T follicular helper cell (primary cell): ENCODE measurements at places on chromosomes 3 and 15.

DNA sequence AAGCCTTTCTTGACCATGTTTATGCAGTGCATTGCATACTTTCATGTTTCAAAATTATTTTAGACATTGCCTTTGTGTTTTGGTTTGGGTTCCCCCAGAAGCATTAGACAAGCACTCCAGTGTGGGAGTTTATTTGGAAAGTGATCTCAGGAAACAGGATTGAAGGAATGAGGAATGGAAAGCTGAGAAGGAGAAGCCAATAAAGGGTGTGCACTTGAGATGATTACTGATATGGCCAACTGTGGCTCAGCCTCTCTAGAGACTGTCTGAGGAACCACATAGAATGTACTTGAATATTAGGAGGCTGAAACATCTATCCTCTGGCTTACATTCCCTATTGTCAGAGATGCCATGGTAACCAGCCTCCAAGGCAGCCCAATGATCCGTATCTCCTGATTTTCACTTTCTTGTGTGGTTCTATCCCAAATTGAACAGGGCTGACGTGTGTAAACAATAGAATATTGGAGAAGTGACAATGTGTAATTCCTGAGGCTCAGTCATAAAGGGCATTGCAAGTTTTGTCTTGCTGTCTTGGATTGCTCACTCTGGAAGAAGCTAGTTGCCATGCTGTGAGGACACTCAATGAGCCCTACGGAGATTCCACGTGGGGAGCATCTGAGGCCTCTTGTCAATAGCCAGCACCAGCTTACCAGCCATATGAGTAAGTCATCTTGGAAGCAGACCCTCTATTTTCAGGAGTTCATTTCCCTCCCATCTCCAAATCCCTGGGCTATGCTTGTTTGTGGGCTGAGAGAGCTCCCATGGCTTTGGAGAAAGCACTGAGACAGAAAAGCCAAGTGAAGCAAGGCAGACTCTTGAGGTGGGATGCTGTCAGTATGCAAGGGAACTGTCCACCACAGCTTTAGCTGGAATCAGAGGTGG is 84.7 kb downstream of the SCN11A start:
- no peak for DNase-seq

GRCh38 chr15:36428102-36428845 is 151.2 kb upstream of the CDIN1 start:
- DNase-seq, result no peak

- no peak for DNase-seq
Measured at GRCh38 chr3:197685546-197685945, 51.2 kb downstream of the RUBCN start.

GRCh38 chr3:184786280-184786941 is 25.6 kb upstream of the VPS8 start:
- no peak for DNase-seq

DNA sequence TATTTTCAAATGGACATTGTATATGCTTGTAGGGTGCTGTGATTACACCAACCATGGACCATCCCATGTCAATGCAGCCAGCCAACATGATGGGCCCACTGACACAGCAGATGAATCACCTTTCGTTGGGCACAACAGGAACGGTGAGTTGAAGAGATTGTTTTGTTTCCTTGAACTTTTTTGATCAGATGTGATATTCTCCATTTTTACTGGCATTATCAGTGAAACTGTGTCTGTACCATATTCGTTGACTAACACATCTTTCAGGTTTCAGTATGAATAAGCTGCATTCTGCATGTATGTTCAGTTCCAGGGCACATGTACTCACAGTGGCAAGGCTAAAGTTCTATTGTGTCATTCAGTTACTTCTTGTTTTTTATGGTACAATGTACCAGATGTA is 655.2 kb downstream of the RBMS3 start:
- DNase-seq, result no peak

- DNase-seq, result no peak
Measured at GRCh38 chr15:68587769-68588385, 9.1 kb downstream of the CORO2B start.

- DNase-seq, result no peak
Measured at GRCh38 chr15:57595011-57595866, 3.5 kb downstream of the MYZAP start.

GRCh38 chr3:46852334-46852720 is 10.9 kb downstream of the MYL3 start:
- no peak for DNase-seq

DNA sequence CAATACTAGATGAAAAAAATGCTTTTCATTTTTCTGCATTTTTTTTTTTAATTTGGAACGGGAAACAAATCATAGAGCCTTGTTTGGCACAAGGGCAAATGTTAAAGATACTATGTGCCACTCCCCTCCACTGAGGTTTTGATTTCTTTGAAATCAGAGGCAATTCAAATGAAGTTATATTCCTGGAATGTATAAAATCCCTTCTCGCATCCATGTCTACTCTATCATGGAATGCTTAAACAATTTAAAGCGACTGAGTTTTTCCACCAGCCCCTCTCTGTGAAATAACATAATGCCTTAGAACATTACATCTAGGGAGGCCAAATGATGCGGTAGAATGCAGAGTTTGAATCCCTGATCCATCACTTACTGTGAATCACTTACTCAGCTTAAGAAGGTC is 69.7 kb downstream of the FMN1 start:
- DNase-seq, result no peak

GRCh38 chr3:110708156-110708555 is 363.5 kb upstream of the NECTIN3 start:
- no peak for DNase-seq

DNA sequence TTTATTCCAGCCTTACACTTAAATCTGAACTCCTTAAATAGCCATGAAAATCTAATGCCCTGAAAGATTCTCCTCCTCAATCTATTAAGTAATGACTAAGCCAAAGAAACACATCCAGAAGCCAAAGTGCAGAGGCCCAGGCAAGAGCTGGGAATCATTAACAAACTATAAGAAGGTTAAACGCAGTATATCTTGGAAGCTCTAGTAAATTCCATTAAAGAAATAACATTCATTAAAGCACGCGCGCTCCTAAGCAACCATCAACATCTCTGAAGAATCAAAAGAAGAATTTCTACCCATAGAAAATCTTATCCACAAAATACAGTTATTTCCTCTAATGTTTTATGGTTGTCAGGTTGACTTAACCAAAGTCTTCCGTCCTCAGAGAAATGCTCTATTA is 29.5 kb downstream of the MB21D2 start:
- DNase-seq, result no peak

DNA sequence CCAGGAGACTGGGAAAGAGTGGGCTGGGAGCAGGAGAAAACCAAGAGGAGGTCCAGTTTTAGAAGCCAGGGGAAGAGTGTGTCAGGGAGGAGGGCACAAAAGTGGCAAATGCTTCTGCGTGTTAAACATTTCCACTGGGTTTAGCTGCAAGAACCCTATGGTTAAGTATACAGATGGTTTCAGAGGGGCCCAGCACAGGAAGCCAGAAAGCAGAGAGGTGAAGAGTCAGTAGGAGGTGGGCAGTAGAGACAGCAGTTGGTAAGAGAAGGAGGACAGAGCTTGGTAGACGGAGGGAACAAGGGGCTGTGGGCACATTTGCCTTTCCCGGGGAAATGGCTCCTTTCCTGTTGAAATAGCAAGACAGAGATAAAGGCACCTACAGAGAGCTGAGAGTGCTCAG is 133.8 kb downstream of the EPHB1 start:
- DNase-seq, result no peak

DNA sequence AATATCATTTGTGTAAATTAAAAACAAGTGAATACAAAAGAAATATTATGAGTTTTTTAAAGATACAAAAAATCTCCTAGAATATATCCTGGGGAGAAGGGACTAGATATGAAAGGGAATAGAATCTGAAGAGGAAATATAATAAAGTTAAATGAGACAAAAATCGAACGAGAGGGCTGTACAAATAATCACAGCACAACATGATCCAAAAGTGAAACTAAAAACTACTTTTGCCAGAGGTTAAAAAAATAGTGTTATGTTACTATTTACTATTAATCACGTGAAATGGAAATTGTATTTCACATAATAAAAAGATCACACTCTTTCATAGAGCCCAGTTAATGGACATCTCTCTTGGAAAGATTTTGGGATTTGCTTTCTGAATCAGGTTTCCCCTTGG is 28.6 kb downstream of the CGGBP1 start:
- no peak for DNase-seq

DNA sequence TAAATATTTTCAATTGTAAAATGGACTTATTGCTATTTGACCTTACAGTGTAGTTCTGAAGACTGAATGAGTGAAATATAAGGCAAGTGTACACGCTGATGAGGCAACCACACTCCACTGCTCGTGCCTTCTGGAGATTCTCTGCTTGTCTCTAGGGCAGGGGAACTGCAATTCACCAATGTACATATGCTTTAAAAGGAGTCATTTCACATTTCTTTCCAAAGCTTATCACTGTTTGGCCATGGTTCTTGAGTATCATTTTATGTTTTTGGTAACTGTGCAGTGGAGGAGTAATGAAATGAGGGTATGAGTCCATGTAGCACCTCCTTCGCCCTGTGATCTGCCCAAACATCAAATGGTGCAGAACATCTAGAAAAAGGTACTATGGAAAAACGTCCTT is 43.7 kb downstream of the CCR4 start:
- no peak for DNase-seq

GRCh38 chr3:39541442-39541841 is 74.0 kb downstream of the MOBP start:
- no peak for DNase-seq

- DNase-seq, result no peak
Measured at GRCh38 chr15:101099183-101099582, 152.7 kb downstream of the CHSY1 start.

DNA sequence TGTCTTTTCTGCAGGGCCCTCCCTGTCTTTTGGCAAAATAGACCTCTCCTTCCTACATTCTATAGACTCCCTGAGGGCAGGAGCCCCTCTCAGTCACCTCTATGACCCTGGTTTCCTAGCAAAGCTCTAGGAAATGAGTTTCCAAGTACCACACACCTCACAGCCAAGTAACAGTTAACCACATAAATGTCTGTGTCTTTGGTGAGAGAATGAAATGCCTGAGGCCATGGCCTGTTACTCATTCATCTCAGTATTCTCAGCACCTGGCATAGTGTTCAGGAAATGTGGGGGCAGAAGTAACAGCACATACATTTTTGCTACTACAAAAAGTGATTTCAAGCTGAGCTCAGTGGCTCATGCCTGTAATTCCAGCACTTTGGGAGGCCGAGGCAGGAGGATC is 21.0 kb downstream of the RFT1 start:
- no peak for DNase-seq

GRCh38 chr3:176328666-176329065 is 868.6 kb downstream of the TBL1XR1 start:
- DNase-seq, result no peak

DNA sequence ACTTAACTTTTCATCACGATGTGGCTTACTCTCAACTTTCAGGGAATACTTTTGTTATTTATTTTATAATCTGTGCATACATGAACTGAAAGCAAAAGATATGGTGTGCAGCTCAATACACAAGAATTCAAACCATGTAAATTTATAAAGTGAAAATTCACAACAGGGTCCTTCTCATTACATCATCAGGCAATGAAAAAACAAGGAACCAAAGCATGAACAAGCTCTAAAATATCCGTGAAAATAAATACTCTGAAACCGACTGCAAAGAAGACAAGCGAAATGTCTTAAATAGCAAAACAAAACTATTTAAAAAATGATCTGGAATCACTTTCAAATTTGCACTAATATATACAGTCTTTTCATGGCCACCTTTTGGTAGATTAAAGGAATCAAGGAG is 28.9 kb downstream of the GNB5 start:
- no peak for DNase-seq

DNA sequence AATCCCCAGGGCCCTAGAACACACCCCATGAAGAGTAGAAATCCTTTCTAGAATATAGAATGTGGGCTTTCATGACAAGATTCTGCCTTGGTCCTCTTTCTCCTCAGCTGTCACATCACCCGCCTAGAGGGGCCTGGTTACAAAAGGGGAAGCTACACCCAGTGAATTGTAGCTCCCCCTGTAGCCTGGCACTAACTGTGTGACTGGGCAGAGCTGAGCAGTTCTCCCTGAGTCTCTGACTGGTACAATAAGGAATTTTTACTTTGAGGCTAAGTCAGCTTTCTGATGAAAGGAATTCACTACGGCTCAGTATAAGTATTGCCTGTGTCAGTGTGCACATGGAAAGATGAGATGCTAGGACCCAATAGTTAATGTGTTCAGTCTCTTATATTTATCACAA is 28.7 kb upstream of the ZNF148 start:
- no peak for DNase-seq

GRCh38 chr15:70597056-70597603 is 166.2 kb downstream of the UACA start:
- no peak for DNase-seq

- no peak for DNase-seq
Measured at GRCh38 chr15:51274956-51275355, 63.4 kb downstream of the CYP19A1 start.

GRCh38 chr15:68106656-68107055 is 52.5 kb downstream of the PIAS1 start:
- DNase-seq, result no peak

GRCh38 chr3:53146319-53146891 is 14.6 kb upstream of the PRKCD start:
- no peak for DNase-seq

- no peak for DNase-seq
Measured at GRCh38 chr15:90425726-90426346, 37.8 kb downstream of the IQGAP1 start.

DNA sequence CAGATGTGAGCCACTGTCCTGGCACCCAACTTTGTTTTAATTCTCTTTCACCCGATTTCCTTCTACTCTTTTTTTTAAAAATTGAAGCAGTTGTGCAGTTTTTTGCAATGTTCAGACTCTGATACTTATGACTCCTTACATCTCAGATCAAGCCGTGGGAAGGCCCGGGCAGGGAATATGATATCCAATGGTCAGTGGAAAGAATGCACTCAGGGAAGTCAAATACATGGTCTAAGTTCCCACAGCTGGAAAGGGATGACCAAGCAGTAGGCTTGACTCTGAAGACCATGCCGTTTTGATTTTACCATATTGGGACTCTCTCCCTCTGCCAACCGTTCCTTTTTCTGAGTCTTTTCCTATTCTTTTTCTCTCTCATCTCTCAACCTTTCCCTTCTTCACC is 157.2 kb downstream of the RPLP1 start:
- no peak for DNase-seq

DNA sequence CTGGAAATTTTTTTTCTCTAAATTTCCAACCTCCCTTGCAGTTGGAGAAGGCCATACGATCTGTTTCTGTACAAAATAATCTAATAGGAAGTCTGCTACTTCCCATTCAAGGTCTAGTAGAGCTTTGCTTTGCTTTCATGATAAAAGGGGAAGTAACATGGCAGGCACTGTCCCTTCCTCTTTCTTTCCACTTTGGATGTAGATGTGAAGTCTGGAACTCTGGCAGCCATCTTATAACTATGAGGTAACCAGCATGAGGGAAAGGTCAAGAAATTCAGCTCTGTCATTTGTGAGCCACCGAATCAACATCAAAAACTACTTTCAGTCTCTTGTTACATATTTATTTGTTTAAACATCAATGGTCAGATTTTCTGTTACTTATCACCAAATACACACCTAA is 156.3 kb downstream of the MTHFS start:
- DNase-seq, result no peak

- DNase-seq, result no peak
Measured at GRCh38 chr3:127449486-127450212, 140.9 kb downstream of the TPRA1 start.
